Heart left ventricle (tissue), 16 donors: ENCODE measurements at places on chromosomes 6 and 20. TPM values are rescaled to one million over a fixed set of nuclear protein-coding genes. Genes with fewer than 3 reads are reported as not detected.

DNA sequence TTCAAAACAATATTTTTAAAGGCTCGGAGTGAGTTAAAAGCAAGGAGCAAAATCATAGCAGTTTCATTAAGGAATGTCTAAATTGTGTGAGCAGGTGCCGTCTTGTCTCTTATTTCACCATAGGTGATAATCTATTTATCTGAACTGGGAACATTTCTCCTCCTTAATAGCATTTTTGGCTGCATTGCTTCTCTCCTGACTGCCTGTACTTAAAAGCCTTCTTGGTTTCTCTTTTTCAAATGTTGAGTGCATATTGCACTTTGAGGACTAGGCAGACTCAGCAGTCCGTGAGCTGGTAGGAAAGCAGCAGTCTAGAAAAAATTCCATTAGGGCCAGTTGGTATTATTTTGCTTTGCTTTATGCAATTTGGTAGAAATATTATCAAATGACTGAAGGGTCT lies 645.9 kb downstream of the GRIK2 start:
- H3K4me3 ChIP-seq = no peak overlapping the region
- no peaks in the 10 kb centered on the region for H3K27me3 ChIP-seq
- no peak for DNase-seq
- no peaks in the 10 kb centered on the region for H3K36me3 ChIP-seq

DNA sequence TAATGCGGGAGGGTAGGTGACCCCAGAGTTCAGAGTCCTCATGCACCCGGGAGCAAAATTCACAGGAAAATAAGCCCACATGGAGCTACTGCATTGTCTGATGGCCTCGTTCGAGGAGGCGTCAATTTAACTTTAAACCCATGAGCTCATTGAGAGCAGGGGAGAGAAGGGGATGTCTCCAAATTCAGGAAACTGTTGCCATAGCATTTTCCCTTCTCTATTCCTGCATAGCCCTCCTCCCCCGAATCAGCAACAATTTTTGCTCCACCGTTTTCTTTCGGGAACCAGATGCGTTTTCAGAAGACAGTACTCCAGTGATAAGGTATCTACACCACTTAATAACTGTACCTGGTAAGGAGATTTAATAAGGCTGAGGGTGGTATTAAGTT lies 324 bp upstream of the LAMP5 start:
- no peaks in the 10 kb centered on the region for H3K36me3 ChIP-seq
- no peak for DNase-seq
- H3K4me1 ChIP-seq = peaks cover 5% of the 10 kb centered on the region
- H3K27ac ChIP-seq = no peak overlapping the region
- H3K4me3 ChIP-seq = no peak overlapping the region
- peaks cover 4% of the 10 kb centered on the region for H3K27me3 ChIP-seq

GRCh38 chr6:144659202-144660182 lies 374.4 kb downstream of the UTRN start:
- no peak overlapping the region for H3K4me3 ChIP-seq
- H3K27me3 ChIP-seq = no peaks in the 10 kb centered on the region
- peak; percentile 20 for DNase-seq
- no peaks in the 10 kb centered on the region for H3K36me3 ChIP-seq

GRCh38 chr6:29968905-29969304 lies 26.6 kb downstream of the HLA-A start:
- no peak overlapping the region for H3K4me3 ChIP-seq
- H3K27me3 ChIP-seq = no peaks in the 10 kb centered on the region
- H3K36me3 ChIP-seq = no peaks in the 10 kb centered on the region
- DNase-seq = no peak
- H3K27ac ChIP-seq = no peak overlapping the region

- H3K36me3 ChIP-seq = no peaks in the 10 kb centered on the region
- H3K4me1 ChIP-seq = no peaks in the 10 kb centered on the region
- no peak overlapping the region for H3K27ac ChIP-seq
- H3K4me3 ChIP-seq = no peak overlapping the region
- H3K27me3 ChIP-seq = no peaks in the 10 kb centered on the region
Measured at GRCh38 chr6:40960742-40961430, 78.1 kb downstream of the UNC5CL start.

DNA sequence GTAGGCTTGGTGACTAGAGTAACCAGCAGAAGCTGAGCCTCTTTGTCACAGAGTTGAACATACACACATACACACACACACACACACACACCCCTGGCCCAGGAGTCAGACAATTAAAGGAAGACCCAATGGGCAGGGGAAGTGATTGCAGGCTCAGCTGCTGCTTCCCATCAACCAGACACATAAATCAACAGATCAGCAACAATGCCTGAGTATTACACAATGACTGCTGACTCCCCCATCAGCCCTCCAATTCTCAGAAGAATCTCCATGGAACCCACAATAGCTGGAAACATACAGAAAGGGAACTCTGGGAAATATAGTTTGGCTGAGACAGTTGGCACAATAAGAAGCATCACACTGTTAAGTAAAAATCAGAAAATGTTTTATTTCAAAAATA lies 270.4 kb upstream of the PLCB4 start:
- no peak for DNase-seq
- no peak overlapping the region for H3K4me3 ChIP-seq
- no peaks in the 10 kb centered on the region for H3K27me3 ChIP-seq
- no peaks in the 10 kb centered on the region for H3K36me3 ChIP-seq

- H3K27me3 ChIP-seq = peaks cover 4% of the 10 kb centered on the region
- H3K4me1 ChIP-seq = no peaks in the 10 kb centered on the region
- H3K27ac ChIP-seq = no peak overlapping the region
- no peak overlapping the region for H3K4me3 ChIP-seq
- no peak for DNase-seq
Measured at GRCh38 chr20:48142516-48142773, 357.2 kb upstream of the SULF2 start.

GRCh38 chr6:151209071-151209831 lies 30.5 kb upstream of the AKAP12 start:
- H3K36me3 ChIP-seq = no peaks in the 10 kb centered on the region
- no peaks in the 10 kb centered on the region for H3K4me1 ChIP-seq
- DNase-seq = no peak
- H3K27ac ChIP-seq = no peak overlapping the region
- no peak overlapping the region for H3K4me3 ChIP-seq

GRCh38 chr6:79949233-79949632 lies 1.9 kb upstream of the ELOVL4 start:
- peaks cover 9% of the 10 kb centered on the region for H3K4me1 ChIP-seq
- peaks cover 12% of the 10 kb centered on the region for H3K27me3 ChIP-seq
- H3K36me3 ChIP-seq = no peaks in the 10 kb centered on the region
- no peak for DNase-seq

Gene BEND6
- total RNA-seq = not detected
